ENCODE measurements at places on chromosomes 6 and 20. TPM values are rescaled to one million over a fixed set of nuclear protein-coding genes. Genes with fewer than 3 reads are reported as not detected.
A peak's percentile ranks its signal among the peaks of the same experiment; 100 is the strongest.

DNA sequence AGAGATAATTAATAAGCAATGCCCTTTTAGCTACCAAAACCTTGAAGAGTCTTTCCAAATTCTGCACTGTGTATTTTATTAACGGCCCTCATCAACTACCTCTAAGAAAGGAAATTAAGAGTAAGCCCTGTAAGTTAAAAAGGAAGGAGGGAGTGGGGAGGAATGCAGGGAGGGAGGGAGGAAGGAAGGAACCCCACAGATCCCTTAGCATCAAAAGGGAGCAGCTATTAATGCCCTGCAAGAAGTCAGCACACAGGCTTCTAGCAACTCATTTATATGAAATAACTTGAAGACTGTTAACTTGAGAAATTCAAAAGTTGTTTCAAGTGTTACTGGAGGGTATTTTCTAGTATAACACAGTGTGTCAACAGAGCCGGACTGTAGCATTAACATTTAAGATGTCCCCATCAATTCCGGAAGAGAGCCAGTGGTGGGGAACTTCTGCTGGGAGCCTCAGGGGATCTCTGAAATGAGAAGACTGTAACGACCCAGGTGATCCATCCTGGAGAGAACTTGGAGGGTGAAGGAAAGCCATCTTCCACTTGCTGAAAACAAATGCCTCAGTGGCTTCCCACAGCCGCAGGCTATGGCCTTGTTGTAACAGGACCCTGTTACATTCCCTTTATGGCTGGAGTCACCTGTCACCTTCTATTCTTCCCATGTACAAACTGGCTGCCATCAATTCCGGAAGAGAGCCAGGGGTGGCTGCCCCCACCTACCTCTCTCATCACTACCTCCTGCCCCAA is 33.2 kb downstream of the SLC22A23 start:
- no peak for DNase-seq

DNA sequence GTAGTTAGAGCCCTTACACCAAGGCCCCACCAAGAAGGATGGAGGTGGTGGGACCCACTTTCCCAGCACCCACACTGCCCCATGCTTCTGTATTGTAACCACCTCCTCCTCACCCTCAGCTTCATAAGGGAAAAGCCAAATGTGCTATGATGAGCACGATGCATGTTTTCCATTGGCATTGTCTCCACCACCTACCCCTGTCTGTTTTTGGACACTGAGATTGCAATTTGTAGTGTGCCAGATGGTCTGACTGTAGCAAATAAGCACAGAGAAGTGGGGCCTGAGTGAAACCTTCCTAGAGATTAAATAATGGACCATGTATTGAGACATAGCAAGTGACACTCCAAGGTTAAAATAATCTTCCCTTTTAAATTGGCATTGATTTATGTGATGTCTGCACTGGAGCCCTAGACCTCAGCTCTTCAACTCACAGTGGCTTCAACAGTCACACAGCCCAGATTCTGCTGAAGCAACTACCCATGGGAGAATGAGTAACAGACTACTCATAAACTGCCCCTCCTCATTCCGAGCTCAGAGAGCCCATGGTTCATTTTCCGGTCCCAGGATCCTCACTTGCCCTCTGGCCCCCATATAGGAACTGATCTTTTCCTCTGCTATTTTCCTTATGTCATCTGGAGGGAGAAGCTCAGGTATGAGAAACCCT is 177.9 kb downstream of the COL9A1 start:
- DNase-seq = no peak

GRCh38 chr6:2387445-2387844 is 142.0 kb upstream of the GMDS start:
- DNase-seq = no peak

DNA sequence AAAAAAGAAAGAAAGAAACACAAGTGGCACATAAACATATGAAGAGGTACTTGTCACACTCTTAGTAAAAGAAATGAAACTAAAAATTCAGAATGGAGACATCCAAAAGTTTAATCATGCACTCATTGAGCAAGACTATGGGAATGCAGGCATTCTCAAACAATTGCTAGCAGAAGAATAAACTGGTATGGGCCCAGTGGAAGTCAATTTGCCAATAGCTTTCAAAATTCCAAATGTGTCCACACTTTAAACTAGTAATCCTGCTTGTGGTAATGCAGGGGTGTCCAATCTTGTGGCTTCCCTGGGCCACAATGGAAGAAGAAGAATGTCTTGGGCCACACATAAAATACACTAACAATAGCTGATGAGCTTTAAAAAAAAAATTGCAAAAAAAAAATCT is 97.4 kb downstream of the EPB41L2 start:
- DNase-seq = no peak

APOBEC2 gene
- not detected for total RNA-seq

DNA sequence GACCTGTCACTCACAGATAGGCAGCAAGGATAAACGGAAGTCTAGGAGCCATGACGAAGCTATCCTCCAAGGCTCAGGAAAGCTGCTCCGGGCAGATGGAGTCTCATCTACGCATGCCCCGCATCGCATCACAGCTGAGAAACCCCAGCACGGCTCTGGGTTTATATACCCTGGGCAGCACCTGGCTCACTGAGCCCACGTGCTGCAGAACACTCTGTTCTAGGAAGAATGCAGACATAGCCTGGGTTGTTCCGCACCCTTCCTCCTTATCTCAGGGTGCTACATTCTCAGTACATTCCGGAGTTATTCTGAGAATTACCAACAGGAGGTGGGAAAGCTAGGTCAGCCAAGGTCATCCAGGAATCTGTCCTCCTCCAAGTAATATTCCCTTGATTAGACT is 260.4 kb downstream of the CBLN4 start:
- no peak for DNase-seq

AIF1 gene
- 150 TPM for total RNA-seq

DNA sequence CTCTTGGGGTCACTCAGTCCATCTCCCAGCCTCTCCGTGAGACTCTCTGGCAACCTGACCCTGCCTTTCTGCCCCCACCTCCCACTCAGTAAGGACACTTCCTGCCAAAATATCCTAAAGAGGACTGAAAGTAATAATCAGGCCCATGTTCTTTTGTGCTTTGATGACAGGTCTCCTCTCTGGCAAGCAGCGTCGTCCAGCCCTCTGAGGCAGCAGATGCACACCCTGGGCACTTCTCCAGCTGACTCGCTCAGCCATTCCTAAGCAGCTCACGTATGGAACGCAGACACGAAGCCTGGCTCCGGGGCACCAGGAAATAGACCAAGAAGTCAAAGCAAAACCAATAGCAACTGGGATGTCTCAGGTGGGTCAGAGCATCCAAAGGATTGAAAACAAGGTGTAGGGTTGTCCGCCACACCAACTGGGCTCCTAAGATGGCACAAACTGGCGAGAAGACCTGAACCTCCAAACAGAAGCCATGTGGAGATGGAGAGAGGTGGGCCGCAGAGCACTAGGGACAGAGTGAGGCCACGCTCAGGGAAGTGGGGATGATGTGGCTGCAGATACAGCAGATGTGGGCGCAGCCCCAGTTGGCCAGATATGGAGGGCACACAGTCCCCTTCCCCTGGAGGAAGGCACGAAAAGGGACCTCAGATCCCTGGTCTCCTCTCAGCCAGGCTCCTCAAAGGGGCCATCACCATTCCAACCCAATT is 99.3 kb downstream of the PRND start:
- DNase-seq = no peak

DNA sequence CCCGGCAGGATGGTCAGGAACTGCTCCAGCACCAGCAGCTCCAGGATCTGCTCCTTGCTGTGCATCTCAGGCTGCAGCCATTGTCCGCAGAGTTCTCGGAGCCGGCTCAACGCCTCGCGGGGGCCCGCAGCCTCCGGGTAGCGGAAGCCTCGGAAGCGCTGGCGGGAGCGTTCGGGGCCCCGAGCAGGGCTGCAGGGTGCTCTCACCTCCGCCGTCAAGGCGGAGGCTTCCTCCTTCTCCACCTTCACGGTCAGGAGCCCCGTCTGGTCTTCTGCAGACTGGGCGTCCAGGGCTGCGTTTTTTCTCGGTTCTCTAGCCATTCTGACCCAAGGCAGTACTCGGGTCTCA is 434 bp downstream of the ZKSCAN4 start:
- peak; percentile 46 for DNase-seq

DNA sequence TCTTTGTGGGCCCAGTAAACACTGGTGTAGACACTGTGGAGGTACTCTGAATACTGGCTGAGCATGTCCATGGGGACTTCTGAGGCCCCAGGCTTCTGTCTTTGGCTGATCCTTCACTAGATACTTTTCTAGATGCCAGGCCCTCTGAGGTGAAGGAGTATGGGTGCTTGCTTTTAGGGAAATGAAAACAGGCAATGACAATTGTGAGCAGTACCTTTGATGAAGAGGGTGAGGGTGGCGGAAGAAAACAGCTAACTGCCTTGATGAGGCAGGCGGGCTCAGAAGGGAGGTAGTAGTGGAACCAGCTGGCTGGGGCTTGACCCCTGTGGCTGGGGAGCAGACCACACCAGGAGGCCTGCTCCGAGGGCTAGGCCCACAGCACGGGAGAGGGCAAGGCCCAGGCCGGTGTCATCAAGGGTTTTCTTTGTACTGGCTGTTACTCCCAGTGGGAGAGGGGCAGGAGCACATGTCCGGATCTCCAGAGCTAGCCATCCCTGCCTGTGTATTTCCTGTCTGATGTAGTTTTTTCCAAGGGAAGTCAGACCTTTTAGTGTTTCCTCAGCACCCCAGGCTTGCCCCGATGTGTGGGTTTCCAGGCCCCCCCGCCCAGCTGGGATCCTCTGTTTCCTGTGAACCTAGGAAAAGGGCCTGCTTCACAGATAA is 3.9 kb downstream of the PLCG1 start:
- no peak for DNase-seq

DNA sequence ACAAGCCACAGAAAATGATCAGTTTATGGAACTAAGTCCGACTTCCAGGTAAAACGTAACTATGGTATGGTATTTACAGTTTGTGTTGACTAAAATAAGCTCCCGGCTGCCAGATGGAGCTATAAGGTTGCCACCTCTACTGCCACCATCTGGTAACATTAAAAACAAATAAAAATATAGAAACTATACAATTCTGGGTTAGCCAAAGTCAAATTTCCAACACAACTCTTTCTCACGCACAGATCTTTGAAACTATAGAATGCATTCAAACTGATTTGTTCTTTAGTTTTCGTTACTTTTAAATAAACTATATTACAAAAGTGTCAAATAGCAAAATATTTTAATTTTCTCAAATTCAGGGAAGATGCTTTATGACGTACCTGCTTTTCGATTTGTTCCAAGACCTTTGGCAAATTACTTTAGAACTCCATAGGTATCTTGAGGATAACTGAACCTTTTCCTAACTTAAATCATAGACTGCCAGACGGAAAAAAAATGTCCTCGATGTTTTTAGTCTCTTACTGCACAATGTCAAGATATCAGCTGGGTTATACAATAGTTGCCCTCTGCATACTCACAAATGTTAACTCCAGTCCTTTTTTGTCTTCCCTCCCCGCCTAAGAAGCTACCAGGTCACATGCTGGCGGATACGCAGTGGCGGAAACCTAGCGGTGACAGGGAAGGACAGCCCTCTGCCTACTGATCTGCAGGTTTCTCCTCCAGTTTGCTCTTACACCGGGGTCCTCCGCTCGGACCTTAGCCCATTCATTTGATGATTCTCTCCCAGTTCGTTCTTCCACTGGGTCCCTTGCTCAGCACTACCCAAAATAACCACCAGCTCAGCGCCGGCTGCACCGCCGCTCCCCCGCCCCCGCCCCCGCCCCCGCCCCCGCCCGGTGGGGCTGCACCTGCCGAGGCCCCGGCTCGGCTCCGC is 888 bp downstream of the SLC17A5 start:
- peak; percentile 67 for DNase-seq

BPIFB1 gene
- total RNA-seq = not detected

DNA sequence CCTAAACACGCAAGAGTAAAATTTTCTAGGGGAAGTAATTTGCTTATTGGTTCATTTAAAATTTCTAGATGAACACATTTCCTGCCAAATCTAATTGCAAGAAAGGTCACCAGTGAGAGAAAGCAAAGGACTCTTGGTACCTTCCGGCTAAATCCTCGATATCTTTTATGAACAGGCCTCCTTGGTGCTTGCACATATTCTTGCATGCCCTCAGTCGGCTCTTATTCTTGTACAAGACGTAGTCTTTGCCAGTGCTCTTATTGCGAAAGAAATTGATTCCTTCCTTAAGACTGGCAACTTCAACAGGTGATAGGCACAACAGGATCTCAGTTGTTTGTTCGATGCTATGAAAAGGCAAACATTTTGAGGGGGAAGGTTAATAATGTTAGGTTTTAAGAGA is 141.7 kb upstream of the CARMIL1 start:
- no peak for DNase-seq

DNA sequence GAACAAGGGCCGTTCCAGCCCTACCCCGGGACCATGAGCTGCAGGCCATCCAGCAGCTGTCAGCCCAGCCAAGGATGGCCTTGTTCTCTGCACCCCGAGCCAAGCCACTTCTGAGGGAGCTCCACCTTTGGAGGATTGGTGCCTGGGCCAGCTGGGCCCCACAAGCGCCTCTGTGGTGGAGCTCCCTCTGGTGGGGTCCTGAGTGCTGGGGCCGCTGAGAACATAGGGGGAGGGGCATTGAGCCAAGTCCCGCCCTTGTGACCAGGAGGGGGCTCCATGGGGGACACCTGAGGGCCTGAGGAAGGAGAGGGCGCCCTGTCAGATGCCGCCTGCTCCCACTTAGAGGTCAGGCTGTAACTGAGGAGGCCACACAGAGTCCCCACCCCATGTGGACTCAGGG is 43.2 kb downstream of the YTHDF1 start:
- peak; percentile 44 for DNase-seq

DNA sequence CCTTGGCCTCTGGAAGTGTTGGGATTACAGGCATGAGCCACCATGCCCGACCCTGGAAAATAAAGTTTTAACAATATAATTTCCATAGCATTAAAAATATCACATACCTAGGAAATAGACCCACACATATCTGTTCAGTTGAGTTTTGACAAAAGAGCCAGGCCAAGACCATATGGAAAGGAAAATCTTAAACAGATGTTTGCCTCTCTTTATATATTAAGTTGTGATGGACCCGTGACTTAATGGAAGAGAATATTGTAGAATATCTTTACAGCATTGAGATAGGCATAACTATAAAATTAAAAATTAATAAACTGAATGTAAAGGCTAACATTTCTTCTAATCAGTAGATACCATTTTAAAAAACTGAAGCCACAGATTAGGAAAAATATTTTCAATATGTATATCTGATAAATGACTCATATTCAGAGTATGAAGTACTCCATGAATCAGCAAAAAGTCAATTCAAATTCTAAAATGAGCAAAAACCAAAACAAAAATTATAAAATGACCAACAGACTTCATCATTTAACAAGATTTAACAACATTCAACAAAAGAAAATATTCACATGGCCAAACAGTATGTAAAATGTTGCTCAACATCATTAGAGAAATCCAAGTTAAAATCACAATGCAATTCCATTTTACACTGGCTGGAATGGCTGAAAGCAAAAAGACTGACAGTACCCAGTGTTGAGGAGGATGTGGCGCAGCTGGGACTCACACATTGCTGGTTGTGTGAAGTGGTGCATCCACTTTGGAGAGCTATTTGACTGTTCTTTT is 43.3 kb downstream of the GTF2H5 start:
- no peak for DNase-seq

- DNase-seq = no peak
Observed at GRCh38 chr6:119626884-119627619, 277.5 kb upstream of the MAN1A1 start.

BMP5 gene
- not detected for total RNA-seq

HDDC2 gene
- total RNA-seq = 130 TPM

All from activated naive CD8-positive, alpha-beta T cell treated with anti-CD3 and anti-CD28 coated beads for 36 hours (primary cell).